Ammon's horn (tissue), 1 donor: ENCODE measurements at places on chromosomes 5 and 9.
A peak's percentile ranks its signal among the peaks of the same experiment; 100 is the strongest.

DNA sequence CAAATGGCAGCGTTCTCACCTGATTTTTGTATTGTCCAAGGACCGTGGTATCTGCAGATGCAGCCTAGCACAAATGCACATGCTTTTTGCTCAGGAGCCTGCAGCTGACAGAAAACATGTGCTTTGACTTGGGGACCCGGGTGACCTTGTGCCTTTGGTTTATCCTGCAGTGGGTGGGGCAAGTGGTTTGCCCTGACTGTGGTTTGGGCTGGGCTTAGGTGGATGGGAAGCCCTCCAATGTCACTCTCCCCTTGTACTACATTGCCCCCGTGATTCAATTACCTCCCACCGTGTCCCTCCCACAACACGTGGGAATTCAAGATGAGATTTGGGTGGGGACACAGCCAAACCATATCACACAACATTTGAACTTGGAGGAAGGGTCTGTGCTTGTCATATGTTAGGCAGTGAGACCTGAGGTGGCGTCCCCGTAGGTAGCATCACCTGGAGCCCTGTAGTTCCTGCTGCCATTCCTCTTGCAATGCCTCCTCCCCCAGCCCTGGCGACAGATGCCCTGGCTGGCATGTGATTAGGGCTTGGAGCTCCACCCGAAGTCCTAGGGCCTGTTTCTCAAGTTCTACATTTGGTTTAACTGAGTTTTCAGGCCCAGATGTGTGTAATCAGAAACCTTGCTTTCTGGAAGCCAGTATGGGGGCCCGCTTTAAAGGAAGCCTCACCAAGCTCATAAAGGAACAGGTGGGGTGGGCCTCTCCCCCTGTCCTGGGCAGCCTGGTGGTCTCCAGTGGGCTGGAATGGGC is 2.1 kb downstream of the ANKRD33B start:
- DNase-seq = no peak

GRCh38 chr5:38795986-38796741 is 49.6 kb upstream of the OSMR start:
- DNase-seq = peak; percentile 60

DNA sequence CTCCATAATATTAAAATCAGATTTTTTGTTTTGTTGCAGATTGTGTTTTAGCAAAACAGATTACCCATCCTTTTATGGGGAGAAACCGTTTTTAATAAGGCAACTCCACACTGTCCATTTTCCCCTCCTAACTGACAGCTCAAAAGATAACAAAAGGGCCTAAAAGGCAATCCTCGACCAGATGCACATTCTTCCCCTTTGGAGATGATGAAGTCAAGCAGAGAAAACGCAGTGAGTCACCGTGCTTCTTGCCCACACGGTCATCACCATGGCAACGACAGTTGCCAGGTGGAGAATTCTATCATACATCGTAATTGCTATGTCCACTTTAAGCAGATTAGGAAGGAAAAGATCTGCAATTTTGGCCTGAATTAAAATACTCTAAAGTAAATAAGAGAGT is 96.4 kb downstream of the DIRAS2 start:
- DNase-seq = peak; percentile 41

DNA sequence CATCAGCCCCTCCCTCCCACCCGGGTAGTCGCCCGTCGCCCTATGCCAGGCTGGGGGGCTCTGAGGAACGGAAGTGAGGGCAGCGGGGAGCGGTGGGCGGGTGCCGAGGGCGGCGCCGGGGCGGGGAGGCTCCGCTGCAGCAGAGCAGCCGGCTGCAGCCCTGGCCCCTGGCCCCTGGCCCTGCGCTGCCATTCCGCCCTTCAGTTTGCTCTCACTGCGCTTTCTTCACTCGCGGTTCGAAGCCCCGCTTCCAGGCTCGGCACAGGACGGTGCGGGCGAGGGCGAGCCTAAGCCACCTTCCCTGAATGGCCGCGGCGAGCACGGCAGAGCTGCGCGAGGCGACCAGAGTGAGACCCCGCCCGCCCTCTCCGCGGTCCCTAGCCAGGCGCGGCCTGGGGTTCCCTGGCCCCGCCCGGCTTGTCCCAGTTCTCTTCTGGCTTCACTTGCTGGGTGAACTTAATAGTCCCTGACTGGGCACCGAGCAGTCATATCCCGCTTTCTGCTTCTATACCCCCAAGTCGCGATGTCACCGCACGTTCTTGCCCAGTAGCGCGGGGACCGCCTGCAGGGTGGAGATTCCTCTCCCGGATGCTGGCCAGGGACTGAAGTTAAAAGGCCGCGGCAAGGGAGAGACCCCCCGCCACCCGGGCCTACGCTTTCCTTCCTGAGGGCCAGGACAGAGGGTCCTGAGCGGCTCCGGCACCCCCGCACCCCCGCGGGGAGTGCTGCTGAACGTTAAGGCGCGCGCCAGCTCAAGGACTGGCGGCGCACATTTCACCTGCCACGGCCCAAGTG is 623 bp upstream of the TRIM36 start:
- DNase-seq = no peak

- DNase-seq = no peak
Observed at GRCh38 chr9:13100914-13101572, 178.4 kb downstream of the MPDZ start.

DNA sequence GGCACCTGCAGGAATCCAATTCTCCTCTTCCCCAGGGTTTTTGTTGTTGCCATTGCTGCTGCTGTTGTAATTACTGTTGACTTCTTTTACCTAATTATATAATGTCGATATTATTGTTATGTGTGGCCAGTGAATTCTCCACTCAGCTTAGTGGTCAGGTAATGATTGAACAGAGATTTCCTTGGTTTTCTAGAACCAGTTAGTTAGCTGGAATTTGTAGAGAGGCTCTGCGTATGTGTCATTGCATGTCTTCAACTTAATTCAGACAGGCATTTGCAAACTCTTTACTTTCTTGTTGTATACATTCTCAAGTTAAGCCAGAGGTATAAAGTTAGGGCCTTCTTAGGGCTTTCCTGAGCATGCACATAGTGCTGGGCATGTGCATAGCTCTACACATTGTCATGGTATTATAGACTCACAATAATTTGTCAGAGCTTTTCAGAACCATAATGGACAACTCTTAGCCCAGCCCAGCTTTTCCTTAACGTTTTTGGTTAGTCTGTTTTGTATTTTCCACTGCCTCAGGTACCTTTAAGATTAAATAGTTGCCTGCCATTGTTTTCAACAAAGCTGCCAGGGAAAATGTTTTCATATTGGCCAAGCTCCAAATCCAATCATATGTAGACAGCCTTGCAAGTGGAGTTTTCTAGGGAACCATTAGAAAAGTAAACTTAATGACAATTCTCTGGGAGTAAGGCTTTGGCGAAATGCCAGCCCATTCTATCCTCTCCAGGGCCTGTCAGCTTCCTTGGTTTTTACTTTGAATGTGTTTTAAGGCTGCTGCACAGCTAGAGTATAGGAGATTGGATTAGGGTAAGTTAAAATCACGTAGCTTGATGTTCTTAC is 68.1 kb downstream of the UBE2R2 start:
- DNase-seq = no peak

DNA sequence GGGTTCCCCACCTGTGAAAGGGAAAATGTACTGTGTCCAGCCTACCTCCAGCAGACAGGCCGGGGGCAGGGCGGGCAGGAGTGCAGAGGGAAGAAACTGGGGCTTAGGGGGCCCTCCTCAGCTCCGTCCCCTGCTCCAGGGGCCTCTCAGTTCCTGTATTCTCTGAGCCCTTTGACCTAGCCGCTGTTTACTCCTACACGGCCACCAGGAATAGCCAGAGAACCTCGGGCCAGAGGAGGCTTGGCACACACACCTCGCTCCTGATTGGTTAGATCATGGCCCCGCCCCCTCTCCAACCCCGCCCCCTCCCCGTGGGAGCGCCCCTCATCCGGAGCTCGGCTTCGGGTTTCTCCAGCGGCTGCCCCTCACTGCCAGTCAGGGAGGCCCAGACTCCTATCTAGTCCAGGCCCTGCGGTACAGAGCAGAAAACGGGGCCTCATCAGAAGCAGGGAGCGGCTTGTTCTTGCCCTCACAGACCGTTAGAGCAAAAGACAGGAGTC is 2.2 kb downstream of the ST6GALNAC6 start:
- peak; percentile 87 for DNase-seq

- DNase-seq = no peak
Observed at GRCh38 chr5:108556441-108557145, 174.7 kb upstream of the FBXL17 start.

DNA sequence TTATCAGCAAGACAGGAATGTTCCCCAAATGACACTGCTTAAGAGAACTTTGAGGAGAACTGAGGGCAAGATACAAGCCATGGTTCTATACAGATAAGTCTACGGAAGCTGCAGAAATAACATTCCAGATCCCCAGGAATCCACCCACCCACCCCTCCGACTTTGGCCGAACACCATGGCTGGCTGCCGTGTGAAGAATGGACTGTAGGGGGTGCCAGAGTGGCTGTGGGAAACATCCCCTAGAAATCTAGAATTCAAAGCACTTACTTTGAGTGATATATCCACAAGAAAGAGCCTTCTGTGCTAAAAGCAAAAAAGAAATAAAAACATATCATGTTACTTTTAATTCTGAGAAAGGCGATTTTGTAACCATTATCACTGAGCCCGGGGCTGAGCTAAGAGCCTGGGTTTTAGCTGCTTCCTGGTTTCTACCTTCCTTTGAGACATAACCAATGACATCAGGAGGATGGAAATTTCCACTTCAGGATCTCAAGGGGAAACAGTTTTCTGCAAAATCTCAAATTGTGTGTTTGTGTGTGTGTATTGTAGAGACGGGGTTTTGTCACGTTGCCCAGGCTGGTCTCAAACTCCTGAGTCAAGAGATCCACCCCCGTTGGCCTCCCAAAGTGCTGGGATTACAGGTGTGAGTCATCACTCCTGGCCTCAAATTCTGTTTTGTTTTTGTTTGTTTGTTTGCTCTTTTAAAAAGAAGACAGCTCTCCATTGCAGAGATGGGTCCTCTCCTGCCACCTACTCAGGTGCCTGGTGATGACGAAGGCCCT is 36.4 kb downstream of the GGTA1 start:
- DNase-seq = peak; percentile 42

GRCh38 chr9:109560470-109561132 is 62.5 kb upstream of the PTPN3 start:
- peak; percentile 34 for DNase-seq

- no peak for DNase-seq
Observed at GRCh38 chr5:82674671-82675070, 396.5 kb upstream of the RPS23 start.

GRCh38 chr5:80781356-80781755 is 126.6 kb upstream of the DHFR start:
- no peak for DNase-seq

DNA sequence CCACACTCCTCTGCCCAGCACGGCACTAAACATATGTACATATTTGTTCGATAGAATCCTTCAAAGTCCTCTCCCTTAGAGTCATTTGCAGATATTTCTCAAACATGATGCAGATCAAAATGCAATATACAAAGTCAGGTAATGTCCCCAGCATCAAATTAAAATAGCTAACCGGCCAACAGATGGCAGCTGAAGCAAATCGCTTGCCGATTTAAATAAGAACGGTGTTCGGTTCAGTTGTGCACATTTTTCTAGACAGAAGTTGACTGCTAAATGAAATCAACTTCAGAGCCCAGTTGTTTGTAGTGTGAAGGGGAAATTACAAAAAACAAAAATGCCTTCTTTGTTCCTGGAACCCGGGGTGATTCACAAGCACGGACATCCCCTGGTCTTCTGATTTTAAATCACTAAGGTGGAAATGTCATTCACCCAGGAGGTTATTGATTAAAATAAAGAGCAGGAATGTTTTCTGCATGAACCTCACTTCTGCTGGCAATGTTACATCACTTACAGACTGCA is 219.2 kb downstream of the EBF1 start:
- no peak for DNase-seq

- DNase-seq = no peak
Observed at GRCh38 chr5:52727576-52727975, 60.1 kb upstream of the ITGA1 start.

GRCh38 chr9:134177186-134177585 is 12.8 kb upstream of the RNU6ATAC start:
- no peak for DNase-seq

DNA sequence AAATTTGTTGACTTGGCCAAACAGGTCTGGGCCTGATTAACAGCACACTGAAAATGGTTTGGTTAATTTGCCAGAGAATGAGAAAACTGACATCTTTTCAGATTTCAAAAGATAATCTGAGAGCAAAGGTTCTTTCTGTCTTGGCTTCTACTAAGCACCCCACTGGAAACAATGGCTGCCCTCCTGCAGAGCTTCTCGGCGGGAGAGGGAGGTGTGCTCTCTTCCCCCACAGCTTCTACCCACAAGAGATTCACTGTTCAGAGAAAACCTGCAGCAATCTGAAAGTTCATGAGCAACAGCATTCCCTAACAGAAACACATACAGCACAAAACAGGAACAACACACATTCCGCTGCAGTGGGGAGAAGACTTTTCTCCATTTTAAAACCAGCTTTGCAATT is 3.0 kb downstream of the DNAH5 start:
- DNase-seq = no peak

DNA sequence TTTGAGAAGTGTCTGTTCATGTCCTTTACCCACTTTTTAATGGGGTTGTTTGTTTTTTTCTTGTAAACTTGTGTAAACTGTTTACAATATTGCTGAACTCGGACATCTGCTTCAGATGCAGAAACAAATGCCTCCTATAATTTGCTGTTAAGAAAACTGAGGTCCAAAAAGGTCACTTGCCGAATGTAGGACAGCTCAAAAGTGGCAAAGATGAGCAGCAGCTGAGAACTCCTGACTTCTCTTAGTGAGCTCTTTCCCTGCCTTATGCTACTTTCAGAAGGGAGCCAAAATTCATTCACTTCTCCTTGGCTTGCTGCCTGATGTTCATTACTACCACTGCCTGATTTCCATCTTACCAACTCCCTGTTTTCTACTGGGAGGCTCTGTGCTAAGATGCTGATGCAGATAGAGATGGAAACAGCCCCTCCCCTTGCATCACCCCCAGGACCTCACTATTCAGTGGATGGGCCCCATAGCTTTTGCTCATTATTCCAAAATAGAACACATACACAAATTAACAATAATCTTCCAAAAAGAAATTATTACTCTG is 60.1 kb downstream of the SEMA6A start:
- DNase-seq = no peak

DNA sequence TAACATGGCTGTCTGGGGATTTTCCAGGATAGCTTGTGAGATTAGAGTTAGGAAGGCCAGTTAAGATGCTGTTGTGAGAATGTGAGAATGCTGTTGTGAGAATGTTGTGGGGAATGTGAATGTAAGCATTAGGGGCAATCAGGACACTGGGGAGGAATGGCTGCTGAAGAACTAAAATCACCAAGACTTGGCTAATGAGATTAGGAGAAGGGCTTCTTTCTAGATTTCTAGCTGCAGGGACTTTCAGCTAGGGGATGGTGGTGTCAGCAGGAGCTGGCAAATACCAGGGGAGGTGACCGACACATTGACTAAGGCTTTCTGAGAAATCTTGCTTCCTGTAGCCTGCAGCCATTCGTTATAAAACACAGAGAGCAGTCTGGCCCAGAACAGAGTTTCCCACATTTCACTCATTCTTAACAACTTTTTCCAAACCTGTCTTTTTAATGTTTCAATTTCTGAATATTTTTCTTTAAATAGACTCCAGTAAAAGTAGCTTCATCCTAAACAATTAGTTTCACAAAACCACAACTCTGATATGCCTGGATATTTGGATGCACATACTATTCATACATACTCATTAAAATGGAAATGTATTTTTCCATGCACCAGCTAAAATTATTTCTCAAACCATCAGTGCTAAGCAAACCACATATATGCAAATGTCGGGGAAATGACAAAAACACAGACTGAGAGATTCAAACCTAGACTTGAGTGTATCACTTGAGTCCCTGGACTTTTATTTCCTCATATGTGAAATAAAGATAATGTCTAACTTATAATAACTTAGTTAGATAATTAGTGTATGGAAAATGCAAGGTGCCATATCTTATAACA is 89.3 kb upstream of the TNC start:
- DNase-seq = no peak

GRCh38 chr9:77866878-77867277 is 164.7 kb downstream of the GNAQ start:
- DNase-seq = no peak
